ENCODE measurements at places on chromosomes 1 and 21.

DNA sequence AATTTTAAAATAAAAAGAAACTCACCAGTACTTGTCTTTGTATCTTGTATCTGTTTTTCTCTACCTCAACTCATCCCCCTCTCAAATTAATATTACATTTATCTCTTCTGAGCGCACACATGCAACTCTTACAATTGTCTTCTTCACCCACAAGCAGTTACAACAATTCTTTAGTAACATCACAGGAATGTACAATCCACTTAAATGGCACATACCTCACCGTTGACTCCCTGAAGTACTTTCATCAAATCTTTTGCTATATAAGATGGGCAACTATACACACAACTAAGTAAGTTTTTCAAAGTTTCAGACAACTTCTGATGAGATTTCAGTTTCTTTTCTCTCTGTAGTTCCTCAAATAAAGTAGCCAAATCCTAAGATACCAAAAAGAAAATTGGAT, 28.3 kb downstream of the HEATR1 start:
- no peak for DNase-seq

GRCh38 chr1:156612666-156613065, 6.5 kb upstream of the HAPLN2 start:
- no peak for DNase-seq

DNA sequence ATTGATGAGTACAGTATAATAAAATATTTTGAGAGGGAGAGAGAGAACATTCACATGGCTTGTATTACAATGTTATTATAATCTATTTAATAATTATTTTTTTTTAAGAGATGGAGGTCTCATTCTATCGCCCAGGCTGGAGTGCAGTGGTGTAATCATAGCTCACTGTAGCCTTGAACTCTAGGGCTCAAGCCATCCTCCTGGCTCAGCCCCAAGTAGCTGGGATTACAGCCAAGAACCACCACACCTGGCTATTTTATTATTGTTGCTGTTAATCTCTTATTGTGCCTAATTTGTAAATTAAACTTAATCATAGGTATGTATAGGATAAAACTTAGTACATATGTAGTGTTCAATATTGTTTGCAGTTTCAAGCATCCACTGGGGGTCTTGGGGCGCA, 57.8 kb downstream of the HS2ST1 start:
- no peak for DNase-seq

DNA sequence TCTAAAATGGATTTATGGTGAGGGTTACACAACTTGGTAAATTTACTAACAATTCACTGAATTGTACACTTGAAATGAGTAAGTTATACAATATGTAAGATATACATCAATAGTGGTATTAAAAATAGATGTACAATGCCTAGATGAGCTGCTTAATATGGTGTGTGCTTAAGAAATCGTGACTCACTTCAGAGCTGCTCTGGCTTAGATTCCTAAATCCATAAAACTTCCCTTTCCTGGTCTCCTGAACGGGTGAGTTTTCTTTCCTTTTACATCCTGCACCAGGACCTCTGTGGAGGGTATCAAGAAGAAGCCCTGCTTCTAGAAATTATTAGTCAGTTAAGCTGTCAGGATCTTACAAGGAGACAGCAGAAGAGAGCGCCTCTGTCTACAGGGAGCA, 30.4 kb downstream of the H3-3A start:
- DNase-seq, result no peak

DNA sequence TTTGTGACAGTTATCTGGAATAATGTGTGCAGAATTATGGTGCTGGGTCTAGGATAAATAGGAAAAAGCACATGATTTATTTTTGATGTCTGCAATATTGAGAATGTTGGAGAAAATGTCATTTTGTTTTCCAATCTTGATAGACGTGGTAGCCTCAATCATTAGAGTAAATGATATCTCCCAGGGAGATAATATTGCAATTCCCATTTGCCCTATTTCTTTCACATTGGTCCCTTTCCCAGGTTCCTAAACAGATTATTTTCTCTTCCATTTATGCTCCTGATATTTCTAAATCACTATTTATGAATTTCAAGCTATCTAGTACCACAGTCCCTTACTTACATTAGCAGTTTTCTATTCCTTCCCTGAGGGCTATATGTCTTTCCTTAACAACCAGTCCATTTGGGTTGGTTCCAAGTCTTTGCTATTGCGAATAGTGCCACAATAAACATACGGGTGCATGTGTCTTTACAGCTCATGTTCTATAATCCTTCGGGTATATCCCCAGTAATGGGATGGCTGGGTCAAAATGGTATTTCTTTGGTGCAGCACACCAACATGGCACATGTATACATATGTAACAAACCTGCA, 447.3 kb downstream of the PLA2G4A start:
- no peak for DNase-seq

DNA sequence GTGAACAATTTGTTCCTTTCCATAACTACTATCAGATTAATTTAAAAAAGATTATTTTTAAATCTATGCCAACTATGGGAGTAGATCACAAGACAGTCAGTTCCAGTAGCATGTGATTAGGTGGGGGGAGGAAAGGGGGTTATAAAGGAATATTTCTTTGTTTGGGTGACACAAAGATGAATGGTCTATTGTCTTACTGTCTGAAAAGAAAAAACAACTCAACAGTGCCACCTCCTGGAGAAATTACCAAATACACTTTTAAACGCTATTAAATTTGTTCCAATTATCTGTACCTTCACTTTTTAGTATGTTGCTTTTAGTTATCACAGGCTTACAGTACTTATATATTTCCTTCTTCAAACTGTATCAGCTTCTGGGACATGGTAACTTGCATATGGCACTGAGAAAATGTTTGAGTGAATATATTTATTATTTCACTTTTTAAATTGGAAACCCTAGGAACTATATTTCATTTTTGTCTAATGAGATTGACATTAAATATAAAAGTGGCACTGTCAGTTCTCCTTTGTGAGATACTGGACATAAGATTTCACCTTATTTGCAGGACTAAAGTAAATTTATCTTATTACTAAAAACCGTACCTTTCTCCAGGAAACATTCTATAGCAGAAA, 1.7 kb upstream of the SORT1 start:
- DNase-seq, result no peak

GRCh38 chr1:210770396-210770984, 363.5 kb downstream of the KCNH1 start:
- DNase-seq, result no peak

DNA sequence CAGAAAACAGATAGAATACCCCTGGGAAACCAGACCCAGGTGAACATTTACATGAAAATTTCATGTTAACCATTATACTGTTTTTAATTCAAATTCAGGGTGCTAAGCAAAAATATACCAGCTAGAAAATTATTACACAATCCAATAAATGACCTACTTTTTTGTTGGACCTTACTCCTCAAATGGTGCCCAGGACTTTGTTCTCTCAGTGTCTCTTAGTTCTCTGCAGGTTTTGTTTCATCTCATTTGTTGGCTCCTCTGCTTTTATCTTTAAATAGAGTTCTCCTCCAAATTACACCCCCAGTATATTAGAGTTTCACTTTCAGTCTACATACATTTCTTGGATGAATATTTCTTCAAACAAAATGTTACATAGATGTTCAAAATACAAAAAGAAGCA, 314.8 kb downstream of the TPR start:
- no peak for DNase-seq

DNA sequence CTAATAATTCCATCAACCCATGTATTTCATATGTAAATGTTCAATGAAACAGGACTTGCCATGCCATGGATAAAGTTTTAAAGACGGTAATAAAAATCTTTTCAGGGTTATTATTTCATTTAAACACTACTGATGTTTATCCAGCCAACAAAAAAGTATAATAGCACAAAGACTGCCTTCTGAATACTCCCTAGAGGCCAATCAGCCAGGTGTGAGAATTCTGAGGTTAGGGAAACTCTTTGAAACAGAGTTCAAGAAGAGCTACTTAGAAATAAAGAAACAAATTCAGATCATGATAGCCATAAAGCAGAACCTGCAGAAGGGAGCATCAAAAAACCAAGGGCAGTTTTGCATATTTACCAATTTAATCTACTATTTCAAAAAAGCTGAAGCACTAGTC, 48.7 kb downstream of the AKT3 start:
- no peak for DNase-seq

DNA sequence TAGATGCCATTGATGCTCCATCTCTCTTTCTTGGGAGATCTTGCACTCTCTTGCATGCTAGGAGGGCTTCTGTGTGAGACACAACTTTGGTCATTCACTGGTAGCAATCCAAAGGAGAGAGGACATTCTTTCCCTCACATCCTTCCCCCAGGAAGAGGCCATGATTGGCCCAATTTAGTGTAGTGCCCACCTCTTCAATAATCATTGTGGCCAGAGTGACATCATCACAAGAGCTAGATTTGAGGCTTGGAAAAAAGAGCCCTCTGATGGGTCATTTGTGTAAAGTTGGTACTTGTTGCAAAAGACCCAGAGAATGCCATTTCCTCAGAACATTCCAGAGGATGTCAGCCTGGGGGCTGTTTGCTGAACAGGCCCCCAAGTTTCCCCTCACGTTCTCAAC, 30.2 kb downstream of the S100A6 start:
- no peak for DNase-seq
